ENCODE measurements at places on chromosomes 2 and 18. TPM values are rescaled to one million over a fixed set of nuclear protein-coding genes. Genes with fewer than 3 reads are reported as not detected.

GRCh38 chr2:237820421-237820820, 21.8 kb downstream of the RBM44 start:
- ATAC-seq = no peak

DNA sequence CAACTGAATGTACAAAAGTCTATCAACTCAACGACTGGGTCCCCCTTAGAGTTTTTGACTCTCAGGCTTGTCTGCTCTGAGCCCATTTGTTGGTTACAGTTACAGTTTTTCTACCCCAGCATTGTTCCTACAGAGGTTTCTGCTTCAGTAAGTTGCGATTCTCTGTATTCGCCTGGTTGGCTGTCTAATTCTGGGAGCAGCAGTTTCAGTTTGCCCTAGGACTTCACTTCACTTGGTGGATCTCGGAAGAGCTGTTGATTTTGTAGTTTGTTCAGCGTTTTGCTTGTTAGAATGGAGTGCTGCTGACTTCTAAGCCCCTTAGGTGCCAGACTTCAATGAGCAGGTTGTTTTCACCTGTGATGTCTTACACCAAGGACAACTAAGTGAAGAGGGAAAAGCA, 296.5 kb upstream of the EPAS1 start:
- no peak for ATAC-seq

The PLEK gene
- total RNA-seq = 6.7 TPM

The RAD51AP2 gene
- total RNA-seq = not detected

The EIF2B4 gene
- 54.9 TPM for total RNA-seq

GRCh38 chr2:223956300-223956699, 963 bp upstream of the MRPL44 start:
- no peak for ATAC-seq

DNA sequence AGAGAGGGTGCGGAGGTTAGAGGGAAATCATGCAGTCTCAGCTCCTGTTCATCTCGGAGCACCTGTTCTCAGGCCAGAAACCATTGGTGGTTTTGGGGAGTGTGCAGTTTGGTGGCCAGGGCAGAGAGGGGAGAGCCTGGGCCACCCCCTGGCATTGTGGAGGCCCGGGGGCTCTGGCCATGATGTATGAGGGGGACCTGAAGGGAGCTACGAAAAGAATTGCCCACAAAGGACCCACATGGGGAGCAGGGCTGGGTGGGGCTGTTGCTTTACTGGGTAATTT, 87.7 kb downstream of the DGKD start:
- ATAC-seq = no peak

DNA sequence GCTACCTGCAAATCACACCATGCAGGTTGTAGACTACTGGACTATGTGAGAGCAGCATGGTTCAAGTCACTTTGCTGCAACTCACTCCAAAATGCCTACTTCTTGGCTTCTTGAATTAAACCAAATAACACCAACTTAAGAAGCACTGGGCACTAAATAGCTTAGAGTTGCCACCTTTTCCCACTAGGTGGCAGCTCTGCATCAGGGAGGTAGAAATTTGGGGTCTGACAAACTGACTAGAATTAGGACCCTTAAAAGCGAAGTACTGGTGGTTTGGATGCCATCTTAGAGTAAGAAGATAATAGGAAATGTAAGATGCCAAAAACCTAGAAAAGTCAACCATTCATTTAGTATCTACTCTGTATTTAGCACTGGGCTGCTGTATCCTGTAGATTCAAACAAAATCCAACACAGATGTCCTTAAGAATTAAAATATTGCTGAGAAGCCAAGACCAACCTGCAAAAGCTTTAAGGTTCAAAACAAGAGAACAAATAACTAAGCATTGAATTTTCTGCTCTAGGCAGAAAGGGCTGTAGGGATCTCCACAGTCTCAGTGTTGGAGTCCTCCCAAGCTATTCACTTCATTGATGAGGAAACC, 65.5 kb downstream of the CCBE1 start:
- ATAC-seq = no peak

The GKN2 gene
- total RNA-seq = not detected

The ADAM23 gene
- 4.0 TPM for total RNA-seq

GRCh38 chr2:241981076-241981700, 111.7 kb downstream of the RTP5 start:
- no peak for ATAC-seq

DNA sequence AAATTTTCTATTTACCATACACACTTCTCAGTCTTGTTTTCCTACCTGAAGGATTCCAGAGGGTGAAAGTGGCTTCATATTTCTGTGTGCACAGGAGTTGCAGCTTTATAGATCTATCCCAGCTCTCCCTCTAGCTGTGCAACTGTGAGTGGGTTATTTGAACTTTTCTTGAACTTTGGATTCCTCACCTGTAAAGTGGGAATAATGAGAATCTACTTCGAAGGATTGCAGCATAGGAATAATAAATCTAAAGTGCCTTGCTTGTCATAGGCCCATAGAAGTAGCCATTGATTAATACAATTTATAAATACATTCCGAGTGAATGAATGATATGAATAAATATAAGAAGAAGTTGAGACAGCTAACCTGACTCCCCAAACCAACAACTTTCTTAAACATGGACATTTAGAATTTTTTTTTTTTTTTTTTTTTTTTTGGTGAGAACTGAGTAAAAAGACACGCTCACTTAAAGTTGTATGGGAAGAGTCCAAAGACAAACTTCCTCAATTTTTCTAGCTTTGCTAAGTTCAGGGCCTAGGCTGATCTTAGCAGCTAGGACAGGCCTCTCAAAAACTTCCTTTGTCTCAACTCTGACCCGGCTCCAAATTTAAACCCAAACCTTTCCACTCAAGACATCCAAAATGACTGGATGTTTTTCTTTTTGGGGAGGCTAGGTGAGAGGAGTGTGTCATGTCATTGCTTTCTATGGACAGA, 203.3 kb upstream of the FBXO11 start:
- ATAC-seq = no peak

- ATAC-seq = no peak
Observed at GRCh38 chr2:143532061-143532460, 402.8 kb downstream of the ARHGAP15 start.

DNA sequence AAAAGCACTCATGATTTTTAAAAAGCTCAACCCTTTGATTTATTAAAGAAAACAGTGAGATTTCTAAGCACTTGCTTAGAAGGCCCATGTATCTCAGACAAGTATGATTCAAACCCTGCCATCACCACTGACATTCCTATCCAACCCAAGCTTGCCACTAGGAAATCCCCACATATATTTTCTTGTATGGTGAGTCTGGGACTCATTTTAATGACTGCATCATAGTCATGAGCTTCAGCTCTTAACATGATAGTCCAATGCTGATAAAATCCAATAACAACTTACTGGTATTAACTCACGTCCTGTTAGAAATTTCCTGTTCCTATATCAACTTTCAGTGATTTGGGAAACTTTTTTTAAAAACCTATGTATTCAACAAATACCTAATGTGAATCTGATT, 39.4 kb upstream of the NCKAP5 start:
- ATAC-seq = no peak

DNA sequence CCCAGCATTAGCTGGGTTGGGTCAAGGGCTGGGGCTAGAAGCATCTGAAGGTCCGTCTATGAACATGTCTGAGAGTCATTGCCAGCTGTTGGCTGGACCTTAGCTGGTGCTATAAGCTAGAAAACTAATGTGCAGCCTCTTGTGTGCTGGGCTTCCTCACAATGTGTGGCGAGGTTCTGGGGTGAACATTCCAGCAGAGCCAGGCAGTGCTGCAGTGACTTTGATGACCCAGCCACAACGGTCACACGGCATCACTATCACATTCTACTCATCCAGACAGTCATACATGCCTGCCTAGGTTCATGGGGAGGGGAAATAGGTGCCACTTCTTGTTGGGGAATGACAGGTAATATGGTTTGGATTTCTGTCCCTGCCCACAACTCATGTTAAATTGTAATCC, 260.5 kb downstream of the CYP26B1 start:
- no peak for ATAC-seq

DNA sequence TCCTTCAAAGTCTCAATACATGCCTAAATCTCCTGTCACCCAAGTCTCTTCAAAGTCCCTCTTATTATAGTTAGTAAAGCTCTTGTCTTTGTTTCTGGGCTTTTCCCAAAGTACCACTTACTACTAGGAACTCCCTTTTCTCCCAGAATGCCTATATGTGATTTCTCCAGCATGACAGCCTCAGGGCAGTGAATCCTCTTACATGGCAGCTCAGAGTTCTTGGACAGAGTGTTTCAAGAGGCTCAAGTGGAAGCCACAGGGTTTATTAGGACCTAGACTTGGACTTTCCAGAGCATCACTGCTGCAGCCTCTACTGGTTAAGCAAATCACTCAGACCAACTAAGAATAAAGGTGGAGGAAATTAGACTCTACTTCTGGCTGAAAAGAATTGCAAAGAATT, 98.9 kb downstream of the CSRNP3 start:
- ATAC-seq = no peak

GRCh38 chr18:68693091-68693815, 21.7 kb downstream of the TMX3 start:
- ATAC-seq = no peak

DNA sequence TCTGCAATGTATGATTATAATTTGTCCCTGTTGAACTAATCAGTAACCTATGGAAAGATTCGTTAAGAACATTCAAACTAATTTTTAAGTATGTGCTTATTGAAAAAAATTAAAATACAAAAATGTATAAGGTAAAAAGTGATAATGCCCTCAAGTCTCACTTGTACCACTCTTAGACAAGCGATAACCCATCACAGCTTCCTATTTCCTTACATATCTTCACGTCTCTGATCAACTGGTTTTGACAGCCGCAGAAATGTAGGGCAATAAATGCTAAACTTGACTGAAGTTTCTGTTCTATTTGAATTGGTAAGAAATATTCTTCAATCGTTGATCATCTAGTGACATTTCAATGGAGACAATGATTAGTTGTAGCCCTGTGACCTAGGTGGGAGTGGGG, 112.5 kb downstream of the TCF4 start:
- no peak for ATAC-seq

The KCNG3 gene
- not detected for total RNA-seq

DNA sequence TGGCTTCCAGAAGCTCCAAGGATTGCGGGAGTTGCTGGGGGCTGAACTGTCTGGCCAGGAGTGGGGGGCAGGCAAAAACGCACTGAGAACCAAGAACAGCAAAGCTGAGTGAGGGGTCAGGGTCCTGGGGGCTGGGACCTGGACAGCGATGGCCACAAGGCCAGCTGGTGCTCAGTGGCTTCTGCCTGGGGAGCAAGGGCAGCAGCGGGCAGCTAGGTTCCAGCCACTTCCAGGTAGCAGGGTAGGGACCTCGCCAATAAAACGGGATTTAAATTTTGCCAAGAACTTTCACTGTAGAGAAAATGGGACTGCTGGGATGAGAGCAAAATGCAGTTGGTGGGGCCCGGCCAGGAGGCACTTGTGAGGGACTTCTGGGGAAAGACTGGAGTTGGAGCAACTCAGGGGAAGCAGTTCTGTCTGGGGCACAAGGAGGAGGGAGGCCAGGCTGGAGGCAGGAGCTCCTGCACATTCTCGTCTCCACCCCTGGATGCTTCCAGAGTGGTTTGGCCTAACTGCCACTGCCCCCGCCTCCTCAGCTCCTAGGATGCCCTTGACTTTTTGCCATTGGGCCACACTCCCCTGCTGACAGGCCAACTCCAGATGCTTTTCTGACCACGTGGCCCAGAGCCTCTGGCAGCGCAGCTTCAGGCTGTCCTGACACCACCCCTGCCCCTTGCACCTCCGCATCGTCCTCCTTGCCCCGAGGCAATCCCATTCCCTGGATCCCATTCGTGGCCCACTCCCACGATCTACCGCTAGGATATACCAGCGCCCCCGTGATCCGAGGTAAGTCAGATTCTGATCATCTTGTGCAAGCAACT, 5.5 kb upstream of the CCDC74A start:
- no peak for ATAC-seq

- ATAC-seq = no peak
Observed at GRCh38 chr2:81327911-81328310, 1023.4 kb upstream of the LRRTM1 start.

The SAG gene
- total RNA-seq = 1.5 TPM

- no peak for ATAC-seq
Observed at GRCh38 chr2:240524963-240525718, 32.6 kb downstream of the ANKMY1 start.

GRCh38 chr18:3593381-3593903, 143.5 kb downstream of the TGIF1 start:
- ATAC-seq = peak; percentile 3

GRCh38 chr2:23549821-23550530, 165.0 kb downstream of the KLHL29 start:
- ATAC-seq = no peak

DNA sequence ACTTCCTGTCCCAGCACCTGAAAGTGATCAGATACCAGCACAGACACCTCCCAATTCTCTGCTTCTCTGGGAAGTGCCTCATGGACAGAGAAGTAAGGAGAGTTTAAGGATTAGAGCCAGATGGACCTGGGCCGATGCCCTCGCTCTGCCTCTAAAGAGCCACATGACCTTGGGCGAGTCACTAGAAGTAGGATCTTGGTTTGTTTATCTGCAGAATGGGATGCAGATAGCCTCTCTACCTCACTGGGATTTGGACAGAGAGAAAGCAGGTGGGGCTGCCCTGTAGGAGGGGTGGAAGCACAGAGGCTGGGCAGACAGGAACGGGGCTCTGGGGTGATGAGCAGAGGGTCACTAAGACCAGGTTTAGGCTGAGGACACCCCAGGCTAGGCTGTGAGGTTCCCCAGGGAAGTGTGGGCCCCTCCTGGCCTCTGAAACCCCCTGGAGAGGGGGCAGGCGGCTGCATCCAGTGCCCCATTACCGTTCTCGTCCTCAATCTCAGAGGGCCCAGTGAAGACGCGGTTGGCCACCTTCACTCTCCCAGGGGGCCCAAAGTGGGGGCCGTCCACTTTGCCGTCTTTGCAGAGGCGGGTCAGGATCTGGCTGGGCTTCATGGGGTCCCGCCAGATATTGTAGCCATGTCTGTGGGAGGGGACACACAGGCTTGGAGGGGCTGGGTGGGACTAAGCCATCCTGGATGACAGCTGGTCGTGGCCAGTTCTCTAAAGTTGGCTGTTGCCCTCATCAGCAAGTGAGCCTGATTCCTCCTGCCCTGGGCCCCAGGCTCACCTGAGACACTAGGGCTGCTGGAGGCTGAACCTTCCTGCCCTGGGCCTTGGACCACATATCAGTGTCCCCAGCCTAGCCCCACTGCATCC, 13.3 kb downstream of the OTOF start:
- ATAC-seq = no peak

The ORC4 gene
- 72.3 TPM for total RNA-seq

- ATAC-seq = peak; percentile 54
Observed at GRCh38 chr18:32271672-32272208, 81.9 kb downstream of the MEP1B start.

Measured in gastroesophageal sphincter (tissue), 4 donors.